Cortex of kidney (tissue), 1 donor: ENCODE measurements at places on chromosomes 7 and 10.

GRCh38 chr7:137798073-137798763, 48.6 kb downstream of the DGKI start:
- DNase-seq = no peak

DNA sequence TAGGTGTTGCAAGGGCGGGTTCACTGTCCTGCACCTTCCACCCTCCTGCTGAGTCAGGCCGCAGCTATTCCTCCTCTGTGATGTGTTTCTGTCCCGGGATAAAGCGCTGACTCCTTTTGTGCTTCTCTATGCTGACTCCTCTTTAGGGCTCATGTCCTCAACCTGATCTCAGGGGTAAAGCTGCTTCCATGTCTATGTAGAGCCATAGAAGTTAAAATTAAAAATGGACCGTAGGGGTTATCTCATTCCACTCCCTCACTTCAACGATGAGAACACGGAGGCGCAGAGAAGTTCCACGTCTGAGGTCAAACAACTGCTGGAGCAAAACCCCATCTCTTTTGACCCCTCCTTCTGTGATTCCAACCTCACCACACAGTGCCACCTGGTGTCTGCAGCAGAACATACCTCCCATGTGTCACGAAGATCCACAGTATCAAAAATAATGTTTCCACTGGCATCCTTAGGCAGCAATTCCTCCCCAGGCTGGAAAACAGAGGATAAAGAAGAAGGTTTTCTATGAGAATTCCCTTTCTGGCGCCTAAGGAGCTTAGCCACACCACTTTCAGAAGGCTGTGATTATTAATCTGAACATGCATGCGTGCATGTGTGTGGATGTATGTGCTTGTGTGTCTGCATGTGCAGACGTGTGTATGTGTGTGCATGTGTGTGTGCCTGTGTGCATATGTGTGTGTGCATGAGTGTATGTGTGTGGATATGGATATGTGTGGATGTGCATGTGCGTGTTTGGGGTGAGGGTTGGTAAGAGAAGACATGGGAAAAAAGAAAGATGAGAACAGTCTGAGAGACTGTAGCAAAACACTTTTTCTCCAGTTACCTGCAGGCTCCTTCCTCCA, 81.2 kb upstream of the UCN3 start:
- no peak for DNase-seq

DNA sequence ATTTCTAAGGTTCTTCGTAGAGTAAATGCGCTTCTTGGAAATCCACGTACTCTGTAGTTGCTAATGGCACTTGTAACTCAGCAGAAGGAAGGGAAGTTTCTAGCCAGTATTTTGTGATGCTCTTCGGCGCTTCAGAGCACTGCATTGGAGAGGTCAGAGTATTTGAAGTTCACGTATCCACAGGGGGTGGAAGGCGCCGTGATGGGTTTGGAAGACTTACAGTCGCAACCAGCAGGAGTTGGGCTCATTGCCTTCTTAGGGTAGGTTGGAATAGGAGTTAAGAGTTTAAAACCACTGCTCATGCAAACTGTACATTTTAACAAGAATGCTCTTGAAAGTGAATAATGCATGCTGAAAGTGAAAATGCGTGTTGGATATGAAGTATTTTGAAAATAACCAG, 49.1 kb downstream of the SHH start:
- no peak for DNase-seq

- no peak for DNase-seq
Measured at GRCh38 chr10:13526948-13527863, 1.6 kb downstream of the BEND7 start.

DNA sequence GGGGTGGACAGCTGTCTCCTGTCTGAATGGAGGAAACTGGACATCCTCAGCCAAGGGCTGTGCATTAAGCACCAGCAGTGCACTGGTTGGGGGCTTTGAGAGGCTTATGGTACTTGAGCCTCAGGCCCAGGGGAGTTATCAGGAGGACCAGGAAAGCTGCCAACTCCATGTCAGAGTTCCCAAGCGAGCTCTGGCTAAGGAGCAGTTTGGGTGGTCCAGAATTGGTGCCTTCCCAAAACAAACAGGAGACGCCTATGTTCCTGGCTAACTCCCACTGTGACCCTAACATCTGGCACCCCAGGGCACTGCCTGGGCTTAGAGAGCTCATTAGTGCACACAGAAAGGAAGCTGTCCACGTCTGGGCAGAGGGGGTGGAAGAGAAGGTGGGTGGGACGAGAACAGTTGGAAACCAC, 408.6 kb upstream of the NPVF start:
- DNase-seq = no peak

GRCh38 chr10:69091143-69091651, 3.3 kb downstream of the SRGN start:
- DNase-seq = no peak

- DNase-seq = no peak
Measured at GRCh38 chr7:6166443-6166891, 106.0 kb downstream of the CYTH3 start.

DNA sequence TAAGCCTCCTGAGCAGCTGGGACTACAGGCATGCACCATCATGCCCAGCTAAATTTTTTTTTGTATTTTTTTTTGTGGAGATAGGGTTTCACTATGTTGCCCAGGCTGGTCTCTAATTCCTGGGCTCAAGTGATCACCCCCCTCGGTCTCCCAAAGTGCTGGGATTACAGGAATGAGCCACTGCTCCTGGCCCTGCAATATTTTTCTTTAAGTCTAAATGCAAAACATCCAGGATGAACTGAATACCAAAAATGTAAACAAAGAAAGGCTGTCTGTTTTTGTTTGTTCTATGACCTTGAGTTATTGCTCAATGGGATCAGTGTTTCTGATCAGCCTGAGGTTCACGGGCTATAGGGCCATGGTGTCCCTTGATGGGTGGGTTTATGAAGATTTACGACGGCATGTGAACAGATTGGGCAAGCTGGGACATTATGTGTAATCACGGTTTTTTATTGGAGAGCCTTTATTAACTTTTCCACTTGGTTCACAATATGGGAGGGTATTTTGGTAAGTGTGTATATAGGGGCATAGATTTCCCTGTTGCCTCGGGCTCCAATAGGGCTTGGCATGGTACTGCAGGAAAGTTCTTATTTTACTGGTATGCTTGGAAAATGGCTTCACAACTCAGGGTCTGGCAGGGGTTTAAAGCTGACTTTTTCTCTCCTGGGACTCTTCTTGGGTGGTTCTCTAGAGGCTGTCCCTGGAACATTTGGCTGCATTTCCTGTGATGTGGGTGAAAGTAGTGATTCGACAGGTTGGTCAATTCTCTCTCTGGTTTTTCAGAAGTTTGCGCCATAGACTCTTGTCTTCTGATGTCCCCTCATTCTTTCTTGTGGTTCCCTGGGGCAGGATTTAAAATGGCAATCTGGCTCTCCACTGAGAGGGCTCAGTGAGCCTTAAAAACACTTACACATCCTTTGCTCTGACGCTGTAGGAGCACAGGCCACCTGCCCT, 41.6 kb downstream of the MRPS33 start:
- no peak for DNase-seq

- DNase-seq = no peak
Measured at GRCh38 chr7:1626769-1627168, 43.3 kb upstream of the ELFN1 start.

- no peak for DNase-seq
Measured at GRCh38 chr10:37681617-37681999, 175.8 kb downstream of the ZNF248 start.

DNA sequence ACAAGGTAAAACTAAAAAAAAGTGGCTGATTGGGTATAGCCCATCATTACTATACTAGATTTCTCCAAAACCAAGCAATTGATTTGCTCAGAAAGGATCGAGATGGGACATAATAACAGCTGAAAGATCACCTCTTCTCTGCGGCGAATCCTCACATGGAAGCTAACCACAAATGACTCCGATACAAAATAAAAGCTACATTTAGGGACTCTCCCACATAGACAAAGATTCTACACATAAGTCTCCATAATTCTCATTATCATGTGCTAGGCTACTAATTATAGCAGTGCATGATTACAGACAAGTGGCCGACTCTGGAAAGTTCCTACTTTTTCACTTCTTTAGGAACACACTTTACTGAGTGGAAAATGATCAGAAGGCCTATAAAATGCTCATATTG, 116.9 kb downstream of the RSU1 start:
- DNase-seq = no peak

DNA sequence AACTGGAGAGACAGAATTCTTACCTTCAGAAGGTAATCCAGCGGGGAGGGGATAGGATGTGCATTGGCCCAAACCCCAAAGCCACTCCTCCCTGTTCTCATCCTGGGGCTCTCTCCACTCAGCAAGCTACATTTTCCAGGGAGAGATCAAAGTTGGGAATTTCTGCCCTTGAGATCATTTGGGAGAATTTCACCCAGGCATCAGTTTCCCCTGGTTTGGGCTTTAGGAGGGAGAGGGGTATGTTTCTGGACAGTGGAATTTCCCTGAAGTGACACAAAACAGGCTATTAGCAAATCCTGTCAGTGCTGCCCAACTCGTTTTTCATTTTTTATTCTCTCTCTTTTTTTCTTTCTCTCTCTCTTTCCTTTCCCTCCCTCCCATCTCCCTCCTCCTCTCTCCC, 35.7 kb downstream of the CYP17A1 start:
- DNase-seq = no peak

GRCh38 chr7:42315103-42315502, 78.1 kb upstream of the GLI3 start:
- DNase-seq = no peak

- no peak for DNase-seq
Measured at GRCh38 chr7:89554209-89554608, 600.1 kb upstream of the STEAP1 start.

DNA sequence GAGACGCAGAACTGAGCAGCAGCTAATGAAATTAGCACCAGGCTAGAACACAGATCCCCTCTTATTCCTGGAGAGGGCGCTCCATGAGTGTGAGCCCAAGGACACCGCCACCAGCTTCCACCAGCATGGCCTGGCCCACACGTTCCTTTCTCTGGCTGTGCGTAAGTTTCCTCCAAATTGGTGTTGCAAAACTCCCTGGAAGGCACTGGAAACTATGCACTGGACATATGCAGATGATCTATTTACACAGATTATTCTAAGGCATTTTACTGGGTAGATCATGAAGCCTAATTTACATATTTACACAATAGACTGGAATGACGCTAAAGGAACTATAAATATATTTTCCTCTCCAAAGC, 455.6 kb upstream of the FOXK1 start:
- DNase-seq = no peak

DNA sequence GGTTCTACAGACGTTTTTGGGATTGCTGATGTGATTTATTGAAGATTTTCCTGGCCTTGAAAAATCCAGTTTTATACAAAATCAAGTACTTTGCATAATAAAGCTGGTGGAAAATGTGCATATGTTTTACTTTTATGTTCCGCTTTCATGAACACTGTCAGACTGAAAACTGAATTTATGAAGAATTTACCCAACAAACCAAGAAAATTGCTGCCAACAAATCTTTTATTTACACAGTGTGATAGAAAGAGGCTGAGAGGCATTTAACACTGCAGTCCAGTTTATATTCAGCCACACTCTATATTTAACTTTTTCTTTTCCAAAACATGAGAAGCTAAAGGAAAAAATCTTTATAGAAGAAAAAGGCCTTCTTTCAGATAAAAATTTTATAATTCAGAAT, 35.4 kb upstream of the RSU1 start:
- no peak for DNase-seq

DNA sequence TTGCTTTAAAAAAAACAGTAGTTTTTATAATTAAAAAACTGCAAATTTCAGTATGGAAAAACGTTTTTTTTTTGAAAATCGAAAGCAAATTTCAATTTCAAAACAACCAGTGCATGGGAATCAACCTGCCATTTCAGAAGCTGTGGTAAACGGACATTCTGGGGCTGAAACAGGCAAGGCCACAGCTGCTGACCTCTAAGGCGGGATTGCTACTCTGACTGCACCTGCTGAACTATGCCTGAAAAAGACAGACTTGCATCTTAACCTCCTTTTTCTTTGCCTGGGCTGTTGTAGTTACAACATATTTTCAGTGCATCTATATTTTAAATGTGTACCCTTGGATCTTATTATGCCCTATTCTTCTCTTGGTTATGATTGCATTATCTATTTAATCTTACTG, 303.0 kb upstream of the SP8 start:
- no peak for DNase-seq

- DNase-seq = no peak
Measured at GRCh38 chr7:13886356-13886755, 103.1 kb downstream of the ETV1 start.

- no peak for DNase-seq
Measured at GRCh38 chr10:23200997-23201652, 9.0 kb downstream of the PTF1A start.

DNA sequence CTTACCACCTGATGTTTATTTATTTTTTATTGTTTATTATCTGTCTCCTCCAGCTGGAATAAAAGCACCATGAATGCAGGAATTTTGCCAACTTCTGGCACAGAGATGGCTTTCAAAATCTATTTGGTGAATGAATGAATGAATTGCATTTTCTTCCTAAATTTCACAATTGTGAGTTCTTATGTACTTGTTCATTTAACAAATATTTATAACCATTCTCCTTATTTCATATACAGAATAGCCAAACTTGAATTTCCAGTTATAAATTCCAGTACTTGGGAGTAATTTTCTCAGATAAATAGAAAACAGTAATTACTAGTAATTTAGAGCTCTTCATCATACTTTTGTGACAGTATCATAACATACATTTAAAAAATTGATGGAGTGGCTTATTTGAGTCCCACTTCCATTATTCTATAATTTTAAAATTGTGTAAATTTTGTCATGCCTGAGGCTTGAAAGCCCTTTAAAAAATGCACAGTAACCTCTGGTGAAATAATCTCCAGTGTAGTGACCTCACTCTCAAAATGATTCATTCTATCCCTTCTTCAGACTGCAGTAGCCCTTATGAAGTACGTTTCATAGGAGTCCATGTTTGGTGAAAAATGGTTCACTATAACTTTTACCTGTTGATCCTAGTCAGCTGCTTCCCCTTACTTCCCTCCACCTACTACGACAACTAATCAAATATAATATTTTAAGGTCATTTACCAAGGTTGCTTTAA, 40.0 kb upstream of the SRI start:
- DNase-seq = no peak

- no peak for DNase-seq
Measured at GRCh38 chr7:1942243-1942940, 272.3 kb downstream of the ELFN1 start.

GRCh38 chr10:132311338-132311939, 3.7 kb upstream of the STK32C start:
- DNase-seq = no peak

- no peak for DNase-seq
Measured at GRCh38 chr10:9547936-9548904, 1469.5 kb upstream of the CELF2 start.
